ENCODE measurements at places on chromosomes 11 and 22. TPM values are rescaled to one million over a fixed set of nuclear protein-coding genes. Genes with fewer than 3 reads are reported as not detected.

SYT12 gene
- 13.6 TPM for total RNA-seq

KDM4E gene
- total RNA-seq, result not detected

MS4A6E gene
- total RNA-seq, result not detected

LARGE2 gene
- 2.6 TPM for total RNA-seq

PLAAT5 gene
- not detected for total RNA-seq
